ENCODE measurements at places on chromosomes 6 and 20.

DNA sequence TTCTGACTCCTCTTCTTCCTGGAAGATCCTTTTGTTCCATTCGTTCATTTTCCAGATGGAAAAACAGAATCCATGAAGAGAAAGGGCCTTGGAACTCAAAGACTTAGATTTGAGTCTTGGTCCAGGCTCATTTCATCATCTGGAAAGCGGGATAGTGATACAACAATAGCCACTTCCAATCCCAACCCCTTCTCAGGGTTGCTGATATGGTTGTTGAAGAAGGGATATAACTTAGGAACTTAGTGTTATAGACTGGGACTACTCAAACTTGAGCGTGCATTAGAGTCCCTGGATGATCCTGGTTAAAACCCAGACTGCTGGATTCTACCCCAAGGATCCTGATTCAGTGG lies 1.3 kb downstream of the GDAP1L1 start:
- DNase-seq = no peak

DNA sequence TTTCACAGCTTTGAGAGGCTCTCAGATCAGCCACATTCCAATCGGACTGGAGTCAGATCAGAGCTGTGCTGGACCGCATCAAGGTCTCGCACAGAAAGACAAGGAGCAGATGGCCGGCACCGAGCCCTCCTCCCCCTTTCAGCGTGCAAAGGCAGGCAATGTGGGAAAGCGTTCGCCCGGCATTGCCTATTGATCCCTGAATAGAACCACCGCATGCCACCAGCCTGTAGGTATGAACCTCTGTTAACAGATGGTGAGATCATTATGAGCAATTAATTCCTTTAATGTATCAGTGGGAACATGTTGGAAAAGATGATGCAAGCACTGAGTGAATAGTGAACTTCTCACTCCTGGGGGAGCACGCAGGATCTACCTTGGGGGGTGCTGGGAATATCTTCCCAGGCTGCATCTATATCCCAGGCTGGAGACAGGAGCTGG lies 117.5 kb upstream of the ID4 start:
- no peak for DNase-seq

GRCh38 chr20:34365765-34366213 lies 2.7 kb downstream of the ITCH start:
- DNase-seq = no peak

- DNase-seq = no peak
Observed at GRCh38 chr6:155004576-155005372, 9.7 kb downstream of the TIAM2 start.

GRCh38 chr6:89237158-89237557 lies 20.0 kb upstream of the GABRR1 start:
- DNase-seq = no peak

DNA sequence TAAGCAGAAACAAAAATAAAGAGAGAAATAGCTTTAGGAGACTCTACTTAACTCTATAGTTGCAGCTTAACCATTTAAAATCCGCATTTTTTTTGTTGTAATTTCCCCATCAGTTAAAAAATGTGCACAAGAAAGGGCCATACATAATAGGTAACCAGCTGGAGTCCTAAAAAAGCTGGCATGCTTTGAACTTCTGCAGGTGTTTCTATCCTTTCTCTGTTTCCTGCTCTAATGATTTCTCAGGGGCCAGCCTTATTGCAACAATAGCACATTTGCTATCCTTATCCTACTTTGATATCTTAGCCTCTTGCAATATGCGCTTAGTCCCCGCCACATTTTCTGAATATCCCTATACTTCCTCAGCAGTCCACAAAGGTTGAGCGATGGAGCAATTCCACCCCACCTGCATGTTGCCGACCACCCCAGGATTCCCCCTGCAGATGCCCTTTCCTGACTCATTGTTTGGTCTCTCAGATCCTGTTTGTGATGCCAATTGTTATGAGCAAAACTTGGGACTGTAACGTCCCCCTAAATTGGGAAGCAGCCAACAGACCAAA lies 48.5 kb downstream of the TRIM27 start:
- DNase-seq = no peak

- DNase-seq = no peak
Observed at GRCh38 chr20:38131588-38132121, 33.4 kb downstream of the TGM2 start.

- no peak for DNase-seq
Observed at GRCh38 chr6:131216246-131216645, 81.0 kb downstream of the AKAP7 start.
